ENCODE measurements at places on chromosomes 7 and 10.

- no peak for DNase-seq
Observed at GRCh38 chr7:129494041-129494440, 8.3 kb upstream of the SMKR1 start.

- no peak for DNase-seq
Observed at GRCh38 chr10:110075686-110076085, 67.9 kb downstream of the ADD3 start.

DNA sequence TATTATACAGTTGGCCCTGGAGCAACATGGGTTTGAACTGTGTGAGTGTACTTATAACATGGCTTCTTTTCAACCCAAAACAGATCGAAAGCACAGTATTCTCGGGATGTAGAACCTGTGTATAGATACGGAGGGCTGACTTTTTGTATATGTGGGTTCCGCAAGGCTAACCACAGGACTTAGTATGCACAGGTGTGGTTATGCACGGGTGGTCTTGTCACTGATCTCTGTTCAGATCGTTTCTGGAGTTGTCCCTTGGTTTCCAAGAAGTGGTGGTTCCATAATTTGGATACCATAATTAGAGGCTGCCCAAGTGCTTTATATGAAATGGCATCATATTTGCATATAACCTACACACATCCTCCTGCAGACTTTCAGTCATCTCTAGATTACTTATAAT lies 10.9 kb upstream of the BHLHA15 start:
- DNase-seq: no peak

DNA sequence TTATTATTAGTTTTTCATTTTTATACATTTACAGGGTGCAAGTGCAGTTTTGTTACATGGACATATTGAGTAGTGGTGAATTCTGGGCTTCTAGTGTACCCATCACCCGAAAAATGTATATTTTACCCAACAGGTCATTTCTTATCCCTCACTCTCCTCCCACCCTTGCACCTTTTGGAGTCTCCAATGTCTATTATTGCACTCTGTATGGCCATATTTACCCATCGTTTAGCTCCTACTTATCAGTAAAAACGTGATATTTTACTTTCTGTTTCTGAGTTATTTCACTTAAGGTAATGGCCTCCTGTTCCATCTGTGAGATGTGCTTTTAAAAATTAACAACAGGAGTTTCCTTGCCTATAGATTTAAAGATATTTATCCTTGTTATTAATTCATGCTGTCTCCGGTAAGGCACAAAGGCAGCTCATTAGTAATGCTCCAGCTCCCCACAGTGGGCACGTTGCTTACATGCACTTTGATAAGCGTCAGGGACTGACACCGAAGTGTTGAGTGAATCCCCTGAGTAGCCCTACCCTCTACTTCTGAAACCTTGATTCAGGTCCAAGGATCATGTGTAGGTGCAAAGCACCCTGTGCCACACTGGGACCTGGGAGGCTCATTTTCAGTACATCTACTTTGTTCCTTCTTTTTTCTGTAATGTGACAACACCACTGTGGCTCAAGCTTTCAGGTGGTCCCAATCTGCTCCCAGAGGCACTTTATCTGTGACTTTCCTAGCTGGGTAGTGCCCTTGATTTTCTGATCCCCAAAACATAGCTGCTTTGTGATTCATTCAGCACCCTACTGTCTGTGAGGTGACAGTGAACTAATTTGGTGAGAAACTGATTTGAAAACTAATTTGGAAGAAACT lies 27.3 kb downstream of the HYAL4 start:
- peak; percentile 35 for DNase-seq

- no peak for DNase-seq
Observed at GRCh38 chr7:69823151-69823744, 225.0 kb downstream of the AUTS2 start.

DNA sequence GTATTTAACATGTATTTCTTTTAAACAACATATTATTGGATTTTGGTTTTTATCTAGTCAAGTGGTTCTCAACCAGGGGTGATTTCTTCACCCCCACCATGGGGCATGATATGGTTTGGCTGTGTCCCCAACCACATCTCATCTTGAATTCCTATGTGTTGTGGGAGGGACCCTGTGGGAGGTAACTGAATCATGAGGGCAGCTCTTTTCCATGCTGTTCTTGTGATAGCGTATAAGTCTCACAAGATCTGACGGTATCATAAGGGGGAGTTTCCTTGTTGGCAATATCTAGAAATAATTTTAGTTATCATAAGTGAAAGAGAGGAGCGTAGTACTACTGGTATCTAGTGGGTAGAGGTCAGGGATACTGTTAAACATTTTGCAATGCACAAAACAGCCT lies 37.6 kb downstream of the TMEM168 start:
- no peak for DNase-seq

DNA sequence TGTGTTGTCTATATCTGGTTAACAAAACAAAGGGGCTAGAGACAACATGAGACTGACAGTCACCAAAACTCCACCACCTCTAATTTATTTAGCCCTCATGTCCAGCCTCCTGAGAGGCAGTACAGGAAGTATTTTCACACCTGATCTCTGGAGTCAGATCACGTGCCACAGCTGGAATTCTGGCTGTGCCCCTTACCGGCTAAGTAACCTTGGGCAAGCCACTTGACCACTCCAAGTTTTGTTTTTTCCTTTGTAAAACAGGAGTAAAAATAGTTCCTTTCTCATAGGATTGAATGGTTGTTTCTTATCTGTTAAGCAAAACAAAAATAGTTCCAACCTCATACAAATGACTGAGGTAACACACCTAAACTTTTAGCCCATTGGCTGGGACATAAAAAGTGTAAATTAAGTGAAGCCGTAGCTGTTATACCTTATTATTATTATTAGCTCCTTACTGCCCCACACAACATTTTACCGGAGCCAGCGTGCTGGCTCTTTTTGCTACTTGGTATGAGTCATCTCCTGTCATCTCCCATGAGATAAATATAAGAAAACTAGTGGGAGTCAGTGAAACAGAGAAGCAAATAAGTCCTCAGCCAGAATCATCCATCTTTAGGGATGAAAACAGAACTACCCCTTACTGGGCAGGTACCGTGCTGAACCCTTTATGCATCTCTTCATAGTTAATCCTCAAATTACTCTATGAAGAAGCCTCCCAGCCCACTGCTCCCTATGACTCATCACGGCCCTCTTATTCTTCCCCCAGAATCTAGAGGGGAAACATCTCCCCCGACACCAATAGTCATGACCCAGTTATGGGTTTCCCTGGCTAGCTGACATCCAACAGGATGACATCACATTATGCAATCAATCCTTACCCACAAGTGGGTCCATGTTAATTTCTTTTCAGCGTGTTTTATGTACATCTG lies 44.9 kb downstream of the PPP1R3C start:
- DNase-seq: no peak

DNA sequence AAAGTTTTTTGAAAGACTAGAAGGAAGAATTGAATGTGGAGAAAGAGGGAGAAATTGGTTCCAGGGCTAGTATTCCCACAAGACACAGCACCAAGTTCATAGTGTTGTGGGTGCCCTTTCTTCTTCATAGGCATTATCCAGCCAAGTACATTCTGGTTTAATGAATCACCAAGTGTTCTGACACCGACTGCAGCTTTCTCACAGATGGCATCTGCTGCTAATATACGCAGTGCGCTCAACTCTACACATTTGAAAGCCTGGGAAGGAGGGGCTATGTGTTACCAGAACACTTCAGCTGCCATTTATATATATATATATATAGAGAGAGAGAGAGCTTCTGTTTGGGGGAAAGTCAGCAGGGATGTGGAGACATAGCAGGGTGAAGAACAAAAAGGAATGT lies 1168.4 kb downstream of the GATA3 start:
- peak; percentile 6 for DNase-seq

- DNase-seq: no peak
Observed at GRCh38 chr7:95929710-95930280, 157.4 kb downstream of the DYNC1I1 start.

- peak; percentile 83 for DNase-seq
Observed at GRCh38 chr7:48938539-48939295, 14.4 kb downstream of the CDC14C start.

- DNase-seq: no peak
Observed at GRCh38 chr10:77965294-77965693, 38.7 kb upstream of the DLG5 start.
